ENCODE measurements at places on chromosomes 12 and 14. TPM values are rescaled to one million over a fixed set of nuclear protein-coding genes. Genes with fewer than 3 reads are reported as not detected.

Gene CMA1
- 0.28 TPM for total RNA-seq

- no peak for DNase-seq
- H3K4me1 ChIP-seq, result no peaks in the 10 kb centered on the region
Measured at GRCh38 chr12:66279123-66279712, 23.1 kb upstream of the HELB start.

Gene TROAP
- 22.1 TPM for total RNA-seq

GRCh38 chr12:77493302-77494168 is 337.2 kb upstream of the NAV3 start:
- H3K4me1 ChIP-seq, result no peaks in the 10 kb centered on the region
- H3K27me3 ChIP-seq, result no peaks in the 10 kb centered on the region
- DNase-seq, result no peak
- H3K27ac ChIP-seq, result no peak overlapping the region
- no peak overlapping the region for H3K4me3 ChIP-seq
- H3K36me3 ChIP-seq, result no peaks in the 10 kb centered on the region

All from thymus (tissue), 14 donors.